ENCODE measurements at places on chromosomes 12 and 14. TPM values are rescaled to one million over a fixed set of nuclear protein-coding genes. Genes with fewer than 3 reads are reported as not detected.

The TBX5 gene
- total RNA-seq: 0.10 TPM

The IQSEC3 gene
- not detected for total RNA-seq

The GRIP1 gene
- not detected for total RNA-seq

GRCh38 chr12:76057326-76057725 is 25.8 kb upstream of the PHLDA1 start:
- no peaks in the 10 kb centered on the region for H3K27me3 ChIP-seq
- peaks cover 34% of the 10 kb centered on the region for H3K36me3 ChIP-seq
- no peak overlapping the region for H3K27ac ChIP-seq

- H3K4me1 ChIP-seq: no peaks in the 10 kb centered on the region
- no peak for DNase-seq
- H3K27me3 ChIP-seq: no peaks in the 10 kb centered on the region
- H3K4me3 ChIP-seq: no peak overlapping the region
- H3K27ac ChIP-seq: no peak overlapping the region
These were observed 88.8 kb downstream of the SINHCAF start for GRCh38 chr12:31236998-31237637.

DNA sequence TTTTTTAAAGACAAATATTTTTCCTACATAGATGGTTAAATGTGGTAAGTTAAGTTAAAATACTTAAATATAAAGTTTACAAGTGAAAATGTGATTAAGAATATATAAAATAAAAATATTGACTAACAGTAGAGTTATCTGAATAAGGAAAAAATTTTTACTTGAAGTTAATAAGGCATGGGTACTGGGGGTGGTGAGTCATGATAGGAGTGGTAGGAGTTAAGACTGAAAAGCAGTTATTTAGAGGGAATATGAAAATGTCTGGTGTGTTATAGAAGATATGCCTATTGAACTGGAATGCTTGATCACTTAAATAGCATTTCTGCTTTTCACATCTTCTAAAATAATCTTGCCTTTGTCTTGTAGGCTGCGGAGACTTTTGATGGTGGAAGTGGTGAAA is 68.7 kb downstream of the CCDC91 start:
- H3K4me3 ChIP-seq: no peak overlapping the region
- no peaks in the 10 kb centered on the region for H3K36me3 ChIP-seq
- DNase-seq: no peak

GRCh38 chr12:64219145-64219544 is 3.0 kb downstream of the KICS2 start:
- H3K4me3 ChIP-seq: no peak overlapping the region
- no peaks in the 10 kb centered on the region for H3K36me3 ChIP-seq
- H3K4me1 ChIP-seq: no peaks in the 10 kb centered on the region
- H3K27ac ChIP-seq: no peak overlapping the region
- DNase-seq: no peak

- H3K27me3 ChIP-seq: peaks cover 83% of the 10 kb centered on the region
- H3K4me1 ChIP-seq: no peaks in the 10 kb centered on the region
- no peak overlapping the region for H3K4me3 ChIP-seq
- no peak overlapping the region for H3K27ac ChIP-seq
- H3K36me3 ChIP-seq: no peaks in the 10 kb centered on the region
These were observed 201.9 kb downstream of the DAD1 start for GRCh38 chr14:22386924-22387775.

Data from HCT116 (cell line).